Bronchial smooth muscle cell (primary cell): ENCODE measurements at places on chromosomes 6 and 20. TPM values are rescaled to one million over a fixed set of nuclear protein-coding genes. Genes with fewer than 3 reads are reported as not detected.

MEI4 gene
- not detected in 2 replicates for total RNA-seq

DDO gene
- 0.09 and 0.47 TPM in 2 replicates for total RNA-seq

CALHM6 gene
- 0.79 TPM in 1 of 2 replicates, not detected in the other for total RNA-seq

DOK5 gene
- 21.8 and 26.8 TPM in 2 replicates for total RNA-seq

C20orf204 gene
- 0.47 and 0.60 TPM in 2 replicates for total RNA-seq
